SK-N-MC (cell line): ENCODE measurements at places on chromosomes 6 and 20.
A peak's percentile ranks its signal among the peaks of the same experiment; 100 is the strongest.

DNA sequence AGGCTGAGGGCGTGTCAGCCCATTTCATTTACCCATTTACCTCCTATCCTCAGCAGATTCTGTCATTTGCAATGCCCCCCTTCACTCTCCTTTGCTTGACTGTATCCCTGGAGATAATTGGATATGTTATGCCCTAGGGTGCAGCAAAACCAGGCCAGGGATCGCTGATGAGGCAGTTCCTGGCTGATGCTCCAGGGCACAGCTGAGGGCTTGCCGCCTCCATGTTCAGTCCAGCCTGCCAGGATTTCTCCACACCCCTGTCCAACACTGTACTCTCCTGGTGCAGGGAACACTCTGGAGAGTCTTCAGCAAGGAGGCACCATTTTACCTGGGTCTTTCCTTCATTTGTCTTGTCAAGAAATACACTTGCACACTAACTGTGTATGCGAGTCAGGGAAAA, 532.1 kb upstream of the CHD6 start:
- DNase-seq = no peak

DNA sequence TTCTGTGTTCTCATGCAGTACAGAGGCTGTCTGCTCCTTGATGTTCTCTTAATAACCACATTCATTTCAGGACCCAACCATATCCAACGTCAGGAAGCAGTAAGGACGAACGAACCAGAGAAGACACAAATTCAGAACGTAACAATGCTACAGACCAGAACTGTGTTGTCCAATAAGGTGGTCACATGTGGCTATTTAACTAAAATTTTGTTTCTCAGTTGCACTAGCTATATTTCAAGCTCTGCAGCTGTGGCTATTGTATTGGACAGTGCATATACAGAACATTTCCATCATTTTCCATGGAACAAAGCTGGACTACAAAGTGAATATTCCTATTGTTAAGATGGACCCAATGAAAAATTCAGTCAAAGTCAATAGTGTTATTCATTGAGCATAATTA, 27.0 kb downstream of the MAP7 start:
- no peak for DNase-seq

- peak; percentile 62 for DNase-seq
These were observed 15.5 kb downstream of the COL9A3 start for GRCh38 chr20:62832212-62832922.

DNA sequence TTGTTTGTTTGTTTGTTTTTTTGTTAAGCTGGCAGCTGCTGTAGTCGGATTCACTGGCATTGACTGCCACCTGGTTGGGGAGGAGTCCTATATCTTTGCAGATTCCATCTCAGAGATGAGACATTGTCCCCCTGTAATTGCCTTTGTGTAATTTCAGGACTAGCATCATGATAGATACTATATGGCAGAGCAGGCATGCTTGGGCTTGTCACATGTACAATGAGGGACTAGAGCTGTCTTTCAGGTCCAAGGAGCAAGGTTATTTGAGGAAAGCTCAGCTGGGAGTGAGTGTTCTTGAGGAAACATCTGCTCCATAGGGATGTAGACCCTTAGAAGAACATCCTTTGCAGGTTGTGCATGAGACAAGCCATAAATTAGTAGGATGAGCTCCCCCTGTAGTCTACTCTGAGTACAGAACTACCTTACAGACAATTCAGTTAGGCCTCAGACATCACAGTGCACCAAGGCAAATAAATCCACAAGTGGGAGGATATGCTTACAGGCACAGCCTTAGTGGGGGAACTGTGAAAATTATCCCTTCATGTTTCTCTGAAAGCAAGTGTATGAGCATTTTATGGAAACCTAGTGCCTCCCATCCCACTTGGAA, 62.1 kb downstream of the BMP2 start:
- DNase-seq = no peak

- no peak for DNase-seq
These were observed 683.0 kb downstream of the DHX35 start for GRCh38 chr20:39645131-39645530.

DNA sequence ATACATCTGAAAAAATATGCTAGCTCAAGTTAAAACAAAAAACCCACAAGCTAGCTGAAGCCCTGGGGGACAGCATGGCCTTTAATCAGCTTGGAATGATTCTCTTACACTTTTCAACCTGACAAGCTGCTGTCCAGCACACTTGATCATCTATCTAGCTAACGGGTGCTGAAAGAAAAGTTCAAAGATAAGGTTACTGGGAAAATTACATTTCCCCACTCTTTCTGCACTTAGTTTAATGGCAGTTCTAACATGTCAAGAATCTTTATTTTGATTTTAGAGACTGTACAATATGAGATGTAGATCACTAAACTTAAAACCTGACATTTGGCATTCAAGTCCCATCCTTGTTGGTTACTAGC, 53.4 kb downstream of the STK4 start:
- DNase-seq = no peak

GRCh38 chr6:145823328-145823944, 8.8 kb upstream of the FBXO30 start:
- DNase-seq = no peak

DNA sequence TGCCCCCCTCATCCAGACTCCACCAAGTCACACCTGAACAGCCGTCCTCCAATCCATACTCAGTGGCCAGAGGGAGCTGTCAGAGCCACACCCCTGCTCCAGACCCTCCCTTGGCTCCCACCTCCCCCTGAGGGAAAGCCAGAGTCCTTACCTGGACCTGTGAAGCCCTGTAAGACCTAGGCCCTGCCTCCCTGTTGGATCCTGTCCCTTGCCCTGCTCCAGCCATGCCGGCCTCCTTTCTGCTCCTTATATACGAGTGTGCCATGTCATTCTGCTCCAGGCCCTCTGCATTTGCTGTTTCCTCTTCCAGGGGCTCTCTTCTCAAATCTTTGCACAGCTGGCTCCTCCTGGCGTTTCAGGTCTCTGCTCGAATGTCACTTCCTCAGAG, 100.3 kb upstream of the MYL9 start:
- no peak for DNase-seq

DNA sequence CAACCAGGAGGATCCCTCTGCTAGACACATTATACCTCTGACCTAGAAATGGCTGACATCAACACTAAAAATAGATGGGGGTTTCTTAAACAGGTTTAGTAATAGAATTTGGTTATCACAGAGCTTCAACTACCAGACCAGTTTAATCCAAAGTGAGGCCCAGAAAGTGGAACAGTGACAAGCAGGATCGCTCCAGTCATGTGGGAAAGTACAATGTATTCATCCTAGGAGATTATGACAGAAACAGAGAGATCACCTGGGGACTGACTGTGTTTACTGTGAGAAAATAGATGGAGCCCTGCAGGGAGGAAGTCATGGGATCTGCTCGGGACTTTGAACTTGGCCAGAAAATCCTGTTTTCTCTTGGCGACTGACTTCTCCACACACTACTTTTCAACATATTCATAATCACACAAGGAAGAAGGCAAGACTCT, 238.7 kb upstream of the SOX4 start:
- no peak for DNase-seq
